CD4-positive, alpha-beta T cell treated with Interleukin-17A for 4 hours (primary cell): ENCODE measurements at places on chromosomes 3 and 15.

DNA sequence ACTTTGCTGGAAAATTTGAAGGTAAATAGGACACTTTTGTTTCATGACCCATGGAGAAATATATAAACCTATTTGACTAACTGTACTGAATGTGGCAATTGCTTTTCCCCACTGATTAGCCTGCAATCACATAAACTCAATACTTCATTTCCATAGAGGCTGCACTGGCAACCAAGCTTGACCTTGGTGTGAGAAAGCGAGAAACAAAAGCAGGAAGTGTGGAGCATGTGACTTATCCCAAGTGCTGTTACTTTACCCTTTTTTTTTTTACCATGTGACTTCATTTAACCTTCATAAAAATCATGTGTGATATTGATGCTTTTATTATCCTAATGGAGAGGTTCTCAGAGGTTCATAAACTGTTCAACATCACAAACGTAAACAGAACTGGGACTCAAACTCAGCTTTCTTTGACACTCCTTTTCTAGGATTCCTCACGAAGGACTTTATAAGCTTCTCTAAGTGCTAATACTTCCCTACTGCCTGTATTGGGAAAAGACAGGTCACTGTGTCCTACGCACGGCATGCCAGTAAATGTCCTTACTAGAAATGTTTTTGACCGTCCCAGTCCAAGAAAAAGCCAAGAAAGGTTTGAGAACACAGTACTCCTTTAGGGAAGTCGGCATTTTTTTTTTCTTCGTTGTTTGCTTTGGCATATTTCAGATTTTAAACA, 34.9 kb upstream of the ZNF385D start:
- no peak for DNase-seq

DNA sequence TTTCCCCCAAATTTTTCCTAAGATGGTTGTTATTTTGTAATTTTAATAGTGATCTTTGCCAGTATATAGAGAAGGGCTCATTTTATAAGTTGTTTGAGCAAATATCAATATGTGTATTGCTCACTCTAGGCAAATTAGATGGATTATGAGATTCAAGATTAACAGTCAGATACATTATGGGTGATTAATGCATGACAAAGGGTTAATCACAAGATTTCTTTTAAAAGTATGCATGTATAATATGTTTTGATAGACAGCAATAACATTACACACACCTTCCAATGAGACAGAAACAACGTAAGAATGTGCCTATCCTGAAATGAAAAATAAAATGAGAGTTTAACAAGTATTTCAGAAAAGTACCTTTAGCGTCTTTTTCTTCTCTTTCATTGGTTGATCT, 547.6 kb upstream of the AGTR1 start:
- DNase-seq, result no peak

- DNase-seq, result no peak
Observed at GRCh38 chr15:47609693-47610092, 107.6 kb upstream of the SEMA6D start.

GRCh38 chr3:15305359-15305844, 27.0 kb downstream of the SH3BP5 start:
- no peak for DNase-seq

- no peak for DNase-seq
Observed at GRCh38 chr15:76011627-76012551, at the start of gene NRG4. Gene NRG4, minus strand, starts transcription at chr15:76012424. Its CDS starts 1,194 bp downstream, at chr15:76011230.

- DNase-seq, result no peak
Observed at GRCh38 chr15:71237456-71238188, 122.4 kb downstream of the THSD4 start.

GRCh38 chr3:59813148-59813538, 763.3 kb upstream of the CFAP20DC start:
- no peak for DNase-seq

DNA sequence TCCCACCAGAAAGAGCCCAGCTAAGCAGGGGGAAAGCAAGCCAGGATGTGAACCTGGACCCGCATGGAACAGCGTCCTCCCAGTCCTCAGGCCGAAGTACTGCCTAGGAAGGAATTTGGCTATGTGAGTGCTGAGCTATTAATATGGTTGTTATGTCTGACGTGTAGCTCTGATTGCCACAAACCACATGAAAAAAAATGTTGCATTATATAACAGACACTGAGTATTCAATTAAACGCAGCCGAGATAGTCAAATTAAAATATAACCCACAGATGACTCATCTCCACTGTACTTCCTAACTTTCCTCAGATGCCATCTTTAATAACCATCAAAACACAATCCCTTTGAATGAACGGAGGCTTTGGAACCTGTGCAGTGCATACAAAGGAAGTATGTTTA, 111.1 kb downstream of the GABRB3 start:
- DNase-seq, result no peak

DNA sequence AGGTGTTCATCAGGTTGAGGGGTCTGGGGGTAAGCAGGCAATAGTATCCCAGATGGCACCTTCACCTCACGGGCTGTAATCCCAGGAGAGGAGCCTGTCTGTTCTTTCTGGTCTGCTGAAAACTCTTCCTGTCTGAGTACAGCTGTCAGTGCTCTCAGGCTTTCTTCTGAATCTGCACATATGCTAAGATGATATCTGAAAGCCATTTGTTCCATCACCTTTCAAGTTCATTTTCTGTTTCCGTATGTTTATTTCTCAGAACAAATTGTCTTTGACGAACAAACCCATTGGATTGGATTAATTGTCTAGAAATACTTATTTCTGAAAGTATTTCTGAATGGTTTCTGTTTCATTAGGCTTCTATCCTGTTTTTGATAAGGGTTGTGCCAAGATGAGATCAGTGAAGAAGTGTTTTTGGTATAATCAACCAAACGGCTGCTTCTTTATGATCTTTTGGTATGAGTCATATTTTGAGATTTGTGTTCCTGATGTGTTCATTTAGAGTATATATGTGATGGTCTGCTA, 13.3 kb downstream of the ZNF592 start:
- no peak for DNase-seq

GRCh38 chr15:77346245-77347036, 73.5 kb downstream of the PEAK1 start:
- DNase-seq, result no peak

DNA sequence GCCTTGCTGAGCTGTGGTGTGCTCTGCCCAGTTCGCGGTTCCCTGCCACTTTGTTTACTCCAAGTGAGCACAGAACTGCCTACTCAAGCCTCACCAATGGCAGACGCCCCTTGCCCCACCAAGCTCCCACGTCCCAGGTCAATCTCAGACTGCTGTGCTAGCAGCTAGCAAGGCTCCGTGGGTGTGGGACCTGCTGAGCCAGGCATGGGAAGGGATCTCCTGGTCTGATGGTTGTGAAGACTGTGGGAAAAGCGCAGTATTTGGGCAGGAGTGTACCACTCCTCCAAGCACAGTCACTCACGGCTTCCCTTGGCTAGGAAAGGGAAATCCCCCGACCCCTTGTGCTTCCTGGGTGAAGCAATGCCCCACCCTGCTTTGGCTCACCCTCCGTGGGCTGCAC, 45.0 kb downstream of the SLC12A6 start:
- no peak for DNase-seq

DNA sequence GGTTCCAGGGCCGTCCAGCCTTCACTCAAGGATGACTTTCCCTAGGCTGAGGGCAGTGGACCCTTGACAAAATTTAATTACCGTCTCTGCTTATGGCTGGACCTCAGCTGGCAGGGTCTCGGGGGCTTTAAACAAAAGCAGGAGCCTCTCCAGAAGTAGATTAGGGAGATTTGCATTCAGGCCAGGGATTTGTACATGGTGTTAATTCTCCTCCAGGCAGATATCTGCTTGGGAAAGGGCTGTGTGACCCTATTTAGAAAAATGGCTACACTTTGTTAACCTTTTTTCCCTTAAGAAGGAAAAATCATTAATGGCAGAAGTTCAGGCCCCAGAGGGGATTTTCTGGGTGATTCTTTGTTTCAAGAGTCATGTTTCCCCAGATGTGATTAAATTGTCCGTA, 329.1 kb upstream of the C2CD4B start:
- DNase-seq, result no peak

DNA sequence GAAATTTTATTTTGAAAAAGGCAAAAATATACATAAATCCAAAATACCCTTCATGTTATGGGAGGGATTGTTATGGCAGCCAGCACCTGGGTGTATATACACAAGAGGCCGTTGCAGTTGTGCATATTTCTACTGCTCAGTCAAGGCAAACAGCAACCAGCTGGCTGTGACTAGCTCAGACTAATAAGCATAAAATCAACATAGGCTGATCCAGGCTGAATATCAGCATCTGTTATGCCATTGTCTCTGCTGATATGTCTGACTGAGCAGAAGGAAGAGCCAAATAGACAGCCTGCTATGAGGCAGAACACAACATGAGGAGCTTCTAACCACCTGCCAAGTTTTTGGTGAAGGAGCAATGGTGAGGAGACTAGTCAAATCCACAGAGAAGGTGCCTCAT, 457.5 kb upstream of the ALCAM start:
- no peak for DNase-seq

- DNase-seq, result no peak
Observed at GRCh38 chr3:139414608-139415224, 25.3 kb upstream of the COPB2 start.

- DNase-seq, result no peak
Observed at GRCh38 chr3:129032716-129033115, 27.9 kb upstream of the GP9 start.

GRCh38 chr3:184126006-184126405, 9.2 kb upstream of the EIF2B5 start:
- DNase-seq, result no peak

- DNase-seq, result no peak
Observed at GRCh38 chr3:144265542-144266100, 294.0 kb downstream of the DIPK2A start.

DNA sequence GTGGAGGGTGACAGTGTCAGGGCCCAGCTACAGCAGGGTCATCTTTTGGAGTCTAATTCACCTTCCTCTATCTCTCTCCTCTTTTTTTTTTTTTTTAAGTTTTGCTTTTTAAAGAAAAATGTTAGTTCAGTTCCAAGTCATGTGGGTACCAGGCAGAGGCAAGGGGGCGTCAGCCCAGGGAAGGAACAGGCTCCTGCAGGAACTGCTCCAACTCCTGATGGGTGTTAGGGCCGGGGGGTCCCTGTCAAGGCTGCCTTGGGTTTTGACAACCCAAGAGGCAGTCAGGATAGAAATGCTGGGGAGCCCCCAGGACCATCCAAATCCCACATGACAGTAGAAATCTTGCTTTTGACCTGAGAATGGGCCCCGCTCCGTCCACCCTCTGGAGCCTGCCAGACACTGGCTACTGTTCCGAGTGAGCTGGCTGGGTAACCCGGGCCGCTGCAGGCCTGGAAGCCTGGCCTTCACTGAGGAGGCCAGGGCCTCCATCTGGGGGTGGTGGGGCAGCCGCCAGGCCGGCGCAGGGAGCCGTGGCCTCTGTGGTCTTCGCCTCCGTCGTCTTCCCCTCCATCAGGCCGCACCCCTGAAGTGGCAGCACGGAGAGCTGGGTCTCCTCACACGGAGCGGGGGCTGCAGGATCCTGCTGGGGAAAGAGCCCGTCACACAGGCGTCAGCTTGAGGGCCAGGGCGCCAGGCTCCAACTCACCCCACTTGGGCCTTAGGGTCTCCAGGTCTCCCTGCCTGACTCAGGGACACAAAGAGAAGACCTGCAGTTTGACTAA, 24.2 kb downstream of the RNU5B-1 start:
- DNase-seq, result no peak

DNA sequence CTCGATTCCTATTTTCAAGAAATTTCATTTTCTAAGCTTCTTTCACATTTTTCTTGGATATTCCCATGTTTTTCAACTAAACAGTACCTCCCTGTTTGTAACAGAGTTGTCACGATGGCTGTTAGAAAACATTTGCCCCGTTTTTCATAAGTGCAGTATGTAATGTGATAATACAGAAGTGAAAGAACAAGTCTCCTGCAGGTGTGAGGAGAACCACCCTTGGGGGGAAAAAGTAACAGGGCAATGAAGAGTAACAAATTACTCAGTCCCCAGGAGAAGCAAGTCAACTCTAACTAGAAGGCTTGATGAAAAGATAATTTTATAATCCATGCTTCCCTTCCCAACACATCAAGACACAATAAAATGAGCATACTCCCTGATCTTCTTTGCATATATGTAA, 493.3 kb downstream of the FOXP1 start:
- DNase-seq, result no peak

DNA sequence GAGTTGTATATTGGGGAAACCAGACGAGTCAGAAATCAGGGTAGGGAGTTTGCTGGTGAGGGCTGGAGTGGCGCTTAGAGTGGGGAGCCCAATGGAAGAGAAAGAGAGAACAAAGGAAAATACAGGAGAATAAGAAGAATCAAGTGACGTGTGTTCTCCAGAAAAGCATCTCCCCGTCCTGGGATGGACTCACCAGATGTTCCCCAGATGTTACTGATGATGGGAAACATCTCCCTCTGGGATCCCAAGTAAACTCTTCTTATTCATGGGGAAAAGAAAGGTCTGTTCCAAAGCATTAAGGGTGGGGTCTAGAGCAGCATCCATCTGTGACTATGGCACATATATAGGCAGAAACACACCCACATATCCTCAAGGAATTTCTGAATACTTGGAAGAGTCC, 3.0 kb upstream of the CSRNP1 start:
- DNase-seq, result no peak

- DNase-seq, result peak; percentile 48
Observed at GRCh38 chr3:58009749-58010535, 1.7 kb downstream of the FLNB start.

- no peak for DNase-seq
Observed at GRCh38 chr15:92400980-92401787, 7.5 kb downstream of the ST8SIA2 start.

GRCh38 chr3:190526787-190527762, 13.2 kb downstream of the IL1RAP start:
- DNase-seq, result no peak

GRCh38 chr3:134080761-134081160, 51.0 kb upstream of the SLCO2A1 start:
- DNase-seq, result no peak

DNA sequence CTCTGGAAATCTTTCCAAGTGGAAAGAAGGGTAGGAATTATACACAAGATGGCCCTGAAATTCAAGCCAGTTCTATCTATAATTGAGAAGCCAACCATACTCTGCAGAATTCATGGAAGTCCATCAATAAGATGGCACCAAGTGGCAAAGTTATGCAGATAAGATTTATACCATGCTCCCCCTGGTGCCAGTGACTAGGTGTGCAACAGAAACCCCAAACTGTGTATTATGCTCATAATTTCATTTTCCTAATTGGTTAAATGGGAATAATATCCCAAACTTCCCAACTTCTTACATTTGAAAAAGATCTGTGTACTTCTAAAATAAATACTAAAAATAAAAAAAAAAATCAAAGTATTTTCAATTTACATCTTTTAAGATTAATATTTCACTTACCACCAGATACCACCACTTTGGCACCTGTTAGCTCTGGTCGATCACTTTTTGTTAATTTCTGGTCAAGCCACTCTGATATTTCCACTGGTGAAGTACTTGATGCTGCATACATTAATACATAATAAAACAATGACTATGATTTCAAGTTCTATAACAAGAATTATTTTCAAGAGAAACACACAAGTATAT, 25.9 kb downstream of the ETFA start:
- peak; percentile 4 for DNase-seq

GRCh38 chr3:98885851-98886250, 15.6 kb downstream of the DCBLD2 start:
- DNase-seq, result no peak
